ENCODE measurements at places on chromosomes 5 and 9.
A peak's percentile ranks its signal among the peaks of the same experiment; 100 is the strongest.

DNA sequence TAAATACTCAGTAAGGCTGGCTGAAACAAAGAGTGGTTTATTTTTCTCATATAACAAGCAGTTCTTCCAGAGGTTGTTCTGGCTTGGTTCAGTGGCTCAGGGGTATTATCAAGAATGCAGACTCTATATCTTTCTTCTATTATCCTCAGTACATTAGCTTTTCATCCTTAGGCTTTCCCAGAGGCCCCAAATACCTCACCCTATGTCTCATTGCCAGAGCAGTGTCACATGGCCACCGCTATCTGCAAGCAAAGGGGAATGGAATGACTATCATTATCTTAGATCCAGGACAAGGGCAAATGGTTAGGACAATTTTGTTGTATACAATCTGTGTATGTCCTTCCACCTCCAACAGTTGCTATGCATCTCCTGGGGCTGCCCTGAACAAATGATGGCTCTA lies 69.0 kb upstream of the SNX2 start:
- no peak for DNase-seq

- DNase-seq = no peak
Measured at GRCh38 chr9:105503881-105504280, 54.0 kb upstream of the FKTN start.

DNA sequence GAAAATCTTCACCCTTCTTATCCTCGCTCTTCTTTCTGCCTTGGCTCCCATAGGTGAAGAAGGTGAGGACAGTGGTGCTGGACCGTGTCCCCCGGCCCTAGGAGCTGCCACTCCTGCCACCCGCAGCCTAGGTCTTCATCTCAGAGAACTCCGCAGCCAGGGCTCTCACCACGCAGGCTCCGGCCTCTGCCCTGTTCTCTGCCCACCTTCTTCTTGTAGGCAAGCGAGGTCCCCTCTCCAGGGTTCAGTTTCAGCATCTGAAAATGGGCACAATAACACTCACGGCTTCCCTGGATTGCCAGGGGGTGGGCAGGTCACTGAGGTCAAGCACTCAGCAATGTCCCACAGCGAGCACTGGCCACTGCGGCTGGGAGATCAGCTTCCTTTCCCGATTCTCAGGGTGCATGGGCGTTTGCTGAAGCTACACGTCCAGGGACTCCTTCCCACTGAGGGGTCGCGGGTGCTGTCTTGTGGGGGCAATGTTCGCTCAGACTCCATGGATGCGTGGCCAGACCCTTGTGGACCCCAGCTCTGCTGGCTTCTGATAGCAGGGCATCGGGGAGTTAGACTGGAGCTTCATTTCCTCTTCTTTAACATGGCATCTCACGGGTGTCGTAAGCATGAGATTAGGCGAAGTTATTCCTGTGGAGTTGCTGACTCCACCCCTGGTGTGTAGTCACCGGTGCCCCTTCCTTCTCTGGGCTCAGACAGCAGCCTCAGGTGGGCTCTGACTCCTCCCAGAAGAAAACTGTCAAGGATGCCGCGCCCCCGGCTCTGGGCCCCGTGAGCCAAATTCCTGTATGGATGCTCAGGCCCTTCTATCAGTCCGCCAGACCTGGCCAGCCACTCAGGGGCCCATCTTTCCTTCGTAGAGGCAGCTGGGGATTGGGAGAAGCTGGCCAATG lies 145.1 kb upstream of the IRX2 start:
- no peak for DNase-seq

DNA sequence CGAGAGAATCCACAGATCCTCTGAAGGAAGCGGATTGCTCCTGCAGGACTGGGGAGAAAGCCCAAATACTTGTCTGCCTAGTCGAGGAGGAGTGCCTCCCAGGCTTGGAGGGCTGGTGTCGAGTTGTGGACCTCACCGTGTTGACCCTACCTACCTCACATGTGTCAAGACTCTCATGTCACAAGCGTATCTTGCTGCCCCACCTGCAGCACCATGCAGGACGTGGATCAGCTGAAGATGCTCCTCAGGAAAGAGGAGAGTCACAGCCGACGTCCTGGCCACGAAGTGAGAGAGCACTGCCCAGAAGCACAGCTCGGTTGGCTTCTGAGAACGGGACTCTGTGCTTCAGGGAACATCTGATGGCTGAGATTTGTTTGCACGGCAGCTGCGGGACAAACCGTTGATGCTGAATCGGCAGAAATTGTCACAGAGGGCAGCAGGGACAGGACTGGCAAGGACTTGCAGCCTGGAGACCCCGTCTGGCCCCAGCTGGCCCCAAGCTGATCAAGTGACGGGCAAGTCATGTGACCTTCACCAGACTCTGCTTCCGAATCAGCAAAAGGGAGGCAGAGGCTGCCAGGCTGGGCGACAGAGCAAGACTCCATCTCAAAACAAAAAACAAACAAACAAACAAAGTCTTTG lies 119.1 kb upstream of the ITGA1 start:
- DNase-seq = peak; percentile 23

GRCh38 chr5:151058891-151059489 lies 21.8 kb downstream of the TNIP1 start:
- peak; percentile 73 for DNase-seq

GRCh38 chr9:84949258-84949657 lies 279.7 kb downstream of the NTRK2 start:
- DNase-seq = no peak

DNA sequence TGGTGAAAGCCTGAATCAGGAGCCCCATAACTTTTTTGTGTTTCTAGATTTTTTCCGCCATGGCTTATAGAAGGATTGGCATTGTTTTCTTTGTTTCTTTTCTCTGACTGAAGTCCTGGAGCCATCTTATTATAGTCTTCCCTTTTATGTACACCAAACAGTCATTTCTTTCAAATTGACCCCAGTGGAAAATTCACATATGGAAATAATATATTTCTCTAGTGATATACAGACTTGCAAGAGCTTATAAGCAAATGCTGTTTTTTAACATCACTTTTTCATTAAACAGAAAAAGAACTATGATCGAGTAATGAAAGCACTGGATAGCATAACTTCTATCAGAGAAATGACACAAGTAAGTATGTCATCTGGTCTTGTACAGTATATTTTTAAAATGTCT lies 155.6 kb downstream of the PARP8 start:
- no peak for DNase-seq

GRCh38 chr9:1125741-1126140 lies 75.6 kb downstream of the DMRT2 start:
- DNase-seq = no peak

DNA sequence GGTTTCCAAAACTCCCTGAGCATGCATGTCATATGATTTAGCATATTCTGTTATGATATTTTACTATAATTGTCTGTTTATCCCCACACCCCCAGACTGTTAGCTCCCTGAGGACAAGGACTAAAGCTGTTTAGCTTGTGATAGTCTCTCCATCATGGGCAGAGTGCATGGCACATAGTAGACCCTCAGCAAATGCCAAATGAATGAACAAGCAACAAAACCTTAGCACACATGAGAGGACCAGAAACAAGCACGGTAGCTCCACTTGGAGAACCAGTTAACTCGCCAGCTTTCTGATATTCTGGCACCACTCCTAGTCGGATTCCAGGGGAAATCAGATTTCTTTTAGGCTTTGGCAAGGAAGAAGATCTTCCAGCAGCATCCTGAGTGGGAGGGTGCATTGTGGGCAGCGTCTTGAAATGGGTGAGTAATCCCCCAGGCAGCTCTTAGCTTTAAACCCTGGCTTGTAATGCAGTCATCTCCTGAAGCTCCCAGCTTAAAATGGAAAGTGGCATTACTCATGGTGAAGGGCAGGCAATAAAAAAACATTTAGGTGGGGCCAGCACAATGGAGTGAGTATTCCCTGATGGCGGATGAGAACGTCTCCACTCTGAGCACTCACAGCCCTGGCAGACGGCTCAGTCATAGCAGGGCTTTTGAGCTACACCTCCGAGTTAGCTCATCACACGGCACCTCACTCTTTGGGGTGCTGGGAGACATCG lies 41.1 kb downstream of the FGF1 start:
- no peak for DNase-seq

- DNase-seq = no peak
Measured at GRCh38 chr9:117963493-117964090, 259.4 kb downstream of the TLR4 start.

- DNase-seq = no peak
Measured at GRCh38 chr5:175517824-175518450, 39.6 kb downstream of the SFXN1 start.

DNA sequence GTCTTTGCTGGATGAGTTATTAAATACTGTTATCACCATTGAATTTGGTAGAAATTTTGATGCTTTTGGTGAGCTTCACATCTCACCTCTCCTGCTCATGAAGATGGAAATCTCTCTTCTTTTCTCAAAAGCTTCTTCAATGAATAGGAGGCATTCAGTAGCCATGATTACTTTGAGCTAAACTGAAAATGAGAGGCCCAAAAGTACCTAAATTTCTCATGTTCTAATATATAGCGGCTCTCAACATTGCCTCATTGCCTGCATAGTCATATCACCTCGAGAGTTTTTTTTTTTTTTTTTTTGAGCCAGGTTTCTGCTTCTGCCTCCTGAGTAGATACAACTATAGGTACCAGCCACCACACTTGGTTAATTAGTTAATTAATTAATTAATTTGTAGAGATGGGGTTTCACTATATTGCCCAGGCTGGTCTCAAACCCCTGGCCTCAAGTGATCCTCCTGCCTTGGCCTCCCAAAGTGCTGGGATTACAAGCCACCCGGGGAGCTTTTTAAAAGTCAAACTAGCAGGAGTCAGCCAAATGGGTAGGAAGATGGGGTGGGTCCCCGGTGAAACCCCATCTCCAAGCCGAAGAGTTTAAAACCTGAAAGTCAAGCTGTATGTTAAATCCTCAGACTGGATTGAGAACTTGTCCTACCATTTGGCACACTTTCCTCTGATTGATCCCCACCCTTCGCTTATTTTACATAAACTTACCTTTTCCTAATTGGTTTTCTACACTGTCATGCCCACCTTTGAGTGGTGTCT lies 169.0 kb downstream of the DOCK2 start:
- DNase-seq = no peak

- no peak for DNase-seq
Measured at GRCh38 chr5:79077680-79078365, 8.3 kb downstream of the BHMT2 start.

DNA sequence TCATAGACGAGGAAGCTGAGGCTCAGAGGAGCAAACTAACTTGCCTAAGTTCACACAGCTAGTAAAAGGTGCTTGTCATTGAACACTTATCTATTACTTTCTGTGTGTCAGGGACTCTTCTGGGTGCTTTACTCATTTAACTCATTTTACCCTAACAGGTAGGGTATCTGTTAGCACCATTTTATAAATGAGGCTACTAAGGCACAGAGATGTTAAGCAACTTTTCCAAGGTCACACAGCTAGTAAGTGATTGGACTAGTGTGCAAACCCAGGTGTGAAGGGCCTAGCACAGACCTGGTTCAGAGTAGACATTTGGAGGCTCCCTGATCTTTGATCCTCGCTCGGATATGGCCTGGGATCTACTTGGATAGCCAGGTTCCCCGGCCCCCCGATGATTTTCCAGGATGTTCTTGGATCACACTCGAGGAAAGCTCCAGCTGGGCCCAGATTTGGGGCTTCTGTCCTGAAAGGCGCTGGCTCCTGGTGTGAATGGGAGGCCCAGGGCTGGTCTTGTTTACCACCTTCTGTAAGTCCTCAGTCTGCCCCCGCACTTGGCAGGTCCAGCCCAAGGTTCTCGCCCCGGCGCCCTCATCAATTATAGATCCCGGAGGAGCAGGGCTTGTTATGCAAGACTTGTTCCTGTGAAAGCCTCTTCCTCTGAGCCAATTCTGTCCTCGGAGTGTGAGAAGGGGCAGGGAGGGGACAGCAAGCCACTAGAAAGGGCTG lies 37.5 kb downstream of the GSN start:
- no peak for DNase-seq

DNA sequence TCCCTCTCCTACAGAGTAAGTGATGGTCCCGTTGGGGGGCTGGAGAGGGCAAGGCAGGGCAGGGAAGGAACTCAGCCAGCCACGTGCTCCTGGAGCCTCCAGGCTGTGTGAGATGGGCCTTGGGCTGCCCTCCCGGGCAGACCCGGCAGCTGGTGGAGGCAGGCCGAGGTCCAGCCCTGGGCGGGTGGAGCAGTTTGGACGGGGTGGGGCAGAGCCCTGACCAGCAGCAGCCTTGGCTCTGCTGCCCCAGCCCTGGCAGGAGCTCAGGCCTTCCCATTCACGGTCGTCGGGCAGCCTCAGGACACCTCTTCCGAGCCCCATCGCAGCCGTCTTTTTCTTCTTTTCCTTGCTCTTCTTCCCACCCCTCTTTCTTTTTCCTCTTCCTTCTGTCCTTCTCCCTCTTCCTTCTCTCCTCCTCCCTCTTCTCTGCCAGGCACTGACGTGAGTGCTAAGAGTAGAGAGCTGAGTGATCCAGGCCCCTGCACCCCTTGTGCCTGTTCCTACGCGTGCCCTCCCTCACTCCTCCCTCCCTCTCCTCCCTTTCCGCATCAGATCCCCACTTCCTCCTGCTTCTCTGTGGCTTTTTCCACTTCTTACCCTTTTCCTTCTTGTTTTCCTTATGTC lies 42.8 kb downstream of the AMBP start:
- no peak for DNase-seq

GRCh38 chr5:73412597-73412988 lies 36.0 kb downstream of the FOXD1 start:
- no peak for DNase-seq

DNA sequence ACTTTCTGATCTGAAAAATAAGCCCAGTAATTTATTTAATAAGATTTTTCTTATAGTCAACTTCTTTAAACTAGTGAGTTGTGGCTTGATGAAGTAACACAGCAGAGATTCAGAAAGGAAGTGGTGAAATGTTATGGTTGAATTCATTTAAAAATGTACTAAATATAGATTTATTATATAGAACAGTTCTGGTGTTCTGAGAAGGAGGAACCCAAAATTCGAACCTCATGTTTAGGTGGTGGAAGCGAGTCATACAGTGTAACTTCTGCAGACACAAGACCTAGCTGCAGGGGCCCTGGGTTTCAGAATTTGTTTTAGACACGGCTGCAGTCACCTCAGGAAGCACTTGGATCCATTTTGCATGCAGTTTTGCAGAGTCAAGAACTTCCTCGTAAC lies 188.2 kb downstream of the TRIO start:
- no peak for DNase-seq

GRCh38 chr9:86801246-86801645 lies 146.1 kb downstream of the GAS1 start:
- no peak for DNase-seq
